CD4-positive, alpha-beta T cell treated with Interleukin-6 for 4 hours (primary cell): ENCODE measurements at places on chromosomes 3 and 15.

- no peak for DNase-seq
These were observed 100.8 kb downstream of the SLCO3A1 start for GRCh38 chr15:91954292-91954691.

DNA sequence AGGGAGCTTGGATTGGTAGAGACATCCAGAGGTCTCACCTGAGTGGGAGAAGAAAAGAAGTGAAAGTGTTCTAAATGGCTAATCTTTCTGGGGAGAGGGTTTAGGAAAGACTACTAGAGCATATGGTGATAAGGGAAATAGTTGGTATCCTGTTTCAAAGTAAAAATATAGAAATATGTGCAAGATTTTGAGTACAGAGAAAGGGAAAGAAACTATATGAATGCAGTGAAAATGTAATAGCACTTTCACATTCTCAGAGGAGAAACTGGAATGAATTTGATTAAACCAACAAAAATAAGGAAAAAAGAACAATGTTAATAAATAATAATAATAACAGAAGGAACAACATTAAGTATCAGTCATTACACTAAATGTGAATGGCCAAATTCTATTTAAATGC lies 119.4 kb downstream of the DNAJB8 start:
- DNase-seq = no peak

GRCh38 chr3:67819447-67819846 lies 165.0 kb upstream of the SUCLG2 start:
- DNase-seq = peak; percentile 11

DNA sequence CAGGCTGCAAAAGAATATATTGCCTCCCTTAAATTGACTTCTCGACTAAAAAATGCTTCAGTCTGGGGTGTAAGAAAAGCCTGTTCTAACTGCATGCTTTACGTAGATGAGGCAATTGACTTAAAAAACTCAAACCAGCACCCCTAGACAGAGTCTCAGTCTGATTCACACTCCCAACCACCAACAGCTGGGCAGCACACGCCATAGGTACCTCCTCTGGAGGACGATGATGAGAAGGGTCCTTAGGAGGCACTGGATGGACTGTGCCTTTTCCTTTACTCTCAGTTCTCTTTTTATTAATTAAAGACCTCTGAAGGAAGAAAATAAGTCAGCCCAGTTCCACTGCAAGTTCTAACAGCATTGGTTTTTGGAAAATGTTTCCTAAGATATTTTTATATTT lies 175.0 kb downstream of the PDZRN3 start:
- DNase-seq = no peak

GRCh38 chr3:5505163-5505562 lies 317.7 kb downstream of the EDEM1 start:
- DNase-seq = no peak

GRCh38 chr3:29410220-29410619 lies 129.3 kb downstream of the RBMS3 start:
- no peak for DNase-seq

- peak; percentile 21 for DNase-seq
These were observed 11.7 kb upstream of the WNT7A start for GRCh38 chr3:13891492-13892073.

DNA sequence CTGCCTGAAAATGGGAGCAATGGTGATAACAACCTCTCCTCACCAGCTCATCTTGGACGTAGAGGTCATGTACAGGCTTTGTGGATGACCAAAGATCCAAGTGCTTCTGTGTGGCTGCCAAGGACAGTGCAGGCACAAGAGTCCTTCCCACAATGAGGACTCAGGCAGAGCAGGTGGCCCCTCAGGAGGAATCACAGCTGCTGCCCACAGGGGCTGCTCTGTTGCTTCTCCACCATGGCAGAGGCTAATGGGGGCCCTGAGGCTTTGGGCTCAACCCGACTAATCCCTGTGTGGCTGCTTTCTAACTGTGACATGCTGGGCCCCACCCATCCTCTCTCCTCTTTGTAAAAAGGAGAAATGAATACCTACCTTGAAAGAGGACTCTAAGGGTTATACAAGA lies 58.1 kb upstream of the MRPS22 start:
- no peak for DNase-seq

- peak; percentile 45 for DNase-seq
These were observed 104.2 kb upstream of the SLC7A14 start for GRCh38 chr3:170689893-170690660.

- DNase-seq = no peak
These were observed 331.3 kb upstream of the FRG2C start for GRCh38 chr3:75332794-75333193.

DNA sequence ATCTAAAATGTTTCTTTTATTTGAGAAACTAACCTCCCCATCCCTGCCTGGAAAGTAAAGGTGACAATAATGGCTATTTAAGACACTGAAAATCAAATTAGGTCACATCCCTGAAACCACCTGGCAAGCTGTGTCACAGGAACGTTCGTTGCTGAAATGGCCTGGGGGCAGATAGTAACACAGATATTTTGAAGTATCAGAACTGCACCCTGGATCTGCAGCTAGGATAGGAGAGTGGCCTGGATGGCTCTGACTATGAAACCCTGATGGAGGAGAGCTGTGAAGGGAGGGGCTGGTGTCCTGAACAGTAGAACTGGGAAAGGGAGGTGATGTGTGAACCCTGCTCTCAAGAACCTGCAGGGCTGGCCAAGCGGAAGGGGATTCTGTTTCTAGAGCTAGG lies 648.3 kb upstream of the CFAP20DC start:
- DNase-seq = no peak

DNA sequence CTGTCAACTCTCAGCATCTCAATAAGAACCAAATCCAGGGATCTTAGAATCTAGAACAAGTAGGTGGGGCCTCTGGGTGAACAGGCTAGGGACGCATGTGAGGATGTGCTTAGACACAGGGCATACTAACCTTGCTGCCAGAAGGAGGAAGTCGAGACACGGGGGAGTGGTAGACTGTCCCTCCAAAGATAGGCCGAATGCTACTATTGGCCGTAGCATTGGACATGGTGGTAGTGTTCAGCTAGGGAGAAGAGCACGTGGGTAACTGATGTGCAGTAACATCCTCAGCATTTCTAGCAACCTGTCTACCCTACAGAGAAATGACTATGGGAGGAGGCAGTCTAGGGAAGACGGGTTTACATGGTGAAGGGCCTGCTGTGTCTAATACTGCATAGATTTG lies 15.6 kb downstream of the RCCD1 start:
- DNase-seq = no peak

- no peak for DNase-seq
These were observed 168.0 kb upstream of the NDN start for GRCh38 chr15:23854912-23855659.

GRCh38 chr15:43241100-43241499 lies 20.3 kb upstream of the EPB42 start:
- no peak for DNase-seq

GRCh38 chr3:16199769-16200168 lies 25.3 kb downstream of the GALNT15 start:
- DNase-seq = no peak

- no peak for DNase-seq
These were observed 520.4 kb upstream of the ALCAM start for GRCh38 chr3:104846270-104846669.

- DNase-seq = no peak
These were observed 92.3 kb upstream of the ROPN1 start for GRCh38 chr3:124084022-124084881.

DNA sequence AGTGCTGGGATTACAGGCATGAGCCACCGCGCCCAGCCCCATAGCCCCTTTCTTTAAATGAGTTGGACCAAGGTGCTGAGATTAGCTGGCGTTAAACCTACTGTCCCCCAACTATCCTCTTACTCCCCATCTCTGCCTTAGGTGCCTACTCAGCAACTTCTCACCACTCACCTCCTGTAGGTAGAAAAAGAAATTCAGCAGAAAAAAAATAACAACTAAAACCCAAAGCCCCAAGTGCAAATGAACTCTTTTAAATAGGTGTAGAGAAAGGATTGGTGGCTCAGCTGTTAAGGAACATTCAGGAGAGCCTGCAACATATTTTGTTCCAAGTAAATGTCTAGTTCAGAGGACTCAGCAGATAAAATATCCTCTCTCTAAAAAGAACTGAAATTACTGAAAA lies 19.5 kb downstream of the SAMD7 start:
- DNase-seq = no peak

GRCh38 chr15:95266451-95267061 lies 1035.2 kb downstream of the MCTP2 start:
- DNase-seq = no peak

DNA sequence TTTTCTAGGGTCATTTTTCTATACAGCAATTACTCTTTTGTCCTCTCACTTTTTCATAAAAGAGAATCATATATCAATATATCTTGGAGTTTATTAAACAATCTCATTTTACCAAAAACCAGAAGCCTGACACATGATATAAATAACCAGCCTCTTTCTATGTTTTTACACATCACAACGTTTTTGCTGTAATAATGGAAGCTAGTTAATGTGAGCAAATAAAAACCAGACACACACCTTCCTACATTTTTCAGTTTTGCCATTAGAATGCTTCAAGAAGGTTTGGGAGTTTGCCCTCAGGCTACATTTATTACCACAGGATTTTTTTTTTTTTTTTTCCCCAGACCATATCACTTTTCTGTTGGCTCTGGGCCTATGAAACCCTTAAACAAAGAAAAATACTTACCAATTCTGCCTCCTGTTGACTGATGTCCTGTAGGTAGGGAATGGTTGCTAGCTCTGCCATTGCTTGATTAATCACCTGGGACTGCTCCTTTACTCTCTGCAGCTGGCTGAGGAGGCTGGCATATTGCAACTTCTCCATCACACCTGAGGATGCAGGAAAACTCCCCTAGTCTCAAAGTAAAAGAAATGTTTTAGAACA lies 165.5 kb downstream of the ECT2 start:
- DNase-seq = no peak

DNA sequence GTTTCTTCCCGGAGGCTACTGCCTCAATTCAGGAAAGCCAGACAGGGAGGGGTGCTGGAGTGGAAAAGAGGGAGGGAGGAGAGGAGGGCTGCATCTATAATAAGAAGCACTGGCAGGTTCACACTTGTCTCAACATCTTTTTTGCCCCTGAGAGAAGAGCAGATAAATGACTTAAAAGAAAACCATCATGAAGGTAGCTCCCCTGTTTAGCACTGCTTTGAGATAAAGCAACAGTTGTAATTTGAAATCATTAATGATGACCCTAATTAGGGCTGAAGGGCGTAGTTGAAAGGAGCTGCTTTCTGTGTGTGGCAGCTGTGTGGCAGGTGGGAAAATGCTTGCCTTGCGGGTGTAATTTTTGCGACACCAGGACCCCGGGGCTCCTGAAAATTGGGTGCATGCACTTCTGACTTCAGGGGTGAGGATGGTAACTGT lies 222.8 kb upstream of the IL12A start:
- DNase-seq = no peak

- DNase-seq = no peak
These were observed 4.0 kb downstream of the TNFAIP8L3 start for GRCh38 chr15:51090753-51091152.

DNA sequence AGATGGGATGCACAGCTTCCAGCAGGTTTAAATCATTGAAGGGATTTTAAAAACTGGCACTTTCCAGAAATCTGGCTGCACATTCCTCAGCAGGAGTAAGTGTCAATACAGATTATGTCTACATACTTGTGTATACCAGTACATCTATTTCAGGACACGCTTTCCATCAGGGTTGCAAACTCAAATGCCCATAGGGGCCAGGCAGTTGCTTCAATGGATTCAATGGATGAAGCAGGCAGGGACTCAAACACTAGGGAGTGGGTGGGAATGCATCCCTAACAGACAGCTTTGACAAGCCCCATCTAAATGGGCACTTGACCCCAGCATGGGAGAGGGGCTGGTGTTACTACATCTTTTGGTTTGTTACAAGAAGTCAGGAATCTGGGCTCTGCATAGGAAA lies 136.8 kb downstream of the FOXP1 start:
- DNase-seq = no peak

GRCh38 chr15:81190922-81191507 lies 5.7 kb upstream of the IL16 start:
- no peak for DNase-seq

- DNase-seq = no peak
These were observed 10.0 kb upstream of the ATP2B2 start for GRCh38 chr3:10515396-10515795.

DNA sequence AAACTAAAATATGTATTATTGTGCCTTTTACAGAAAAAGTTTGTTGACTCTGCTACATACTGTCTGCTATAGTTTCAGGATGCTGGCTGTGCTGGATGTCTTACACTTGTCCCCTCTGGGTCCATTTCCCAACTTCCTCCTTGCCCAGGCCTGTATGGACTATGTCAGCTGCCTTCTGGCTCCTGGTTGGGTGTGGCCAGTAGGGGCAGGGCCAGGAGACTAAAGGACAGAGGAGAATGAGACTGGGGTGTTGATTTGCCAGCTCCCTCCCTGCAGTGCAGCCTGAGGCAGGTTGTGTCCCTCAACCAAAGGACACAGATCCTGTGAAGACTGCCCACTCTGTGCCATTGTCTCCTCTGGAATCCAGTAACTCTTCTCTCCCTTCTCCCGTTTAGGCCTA lies 90.6 kb upstream of the UBE2E2 start:
- DNase-seq = no peak

DNA sequence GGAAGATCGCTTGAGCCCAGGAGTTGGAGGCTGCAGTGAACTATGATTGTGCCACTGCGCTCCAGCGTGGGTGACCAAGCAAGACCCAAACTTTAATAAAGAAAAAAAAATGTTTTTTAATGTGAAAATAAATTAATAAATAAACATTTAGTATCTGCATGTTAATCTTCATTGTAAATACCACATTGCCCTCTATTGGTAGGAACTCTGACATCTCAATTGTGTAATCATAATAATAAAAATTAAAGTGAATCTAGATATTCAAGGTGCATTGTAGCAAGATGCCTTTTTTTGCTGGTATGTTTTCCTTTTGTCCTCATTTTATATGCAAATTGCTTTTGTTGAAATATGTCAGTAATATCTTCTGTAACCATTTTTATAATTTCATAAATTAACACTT lies 95.0 kb upstream of the LIMD1 start:
- DNase-seq = no peak

- DNase-seq = no peak
These were observed 3.1 kb downstream of the MYO1E start for GRCh38 chr15:59369597-59369996.
